ENCODE measurements at places on chromosomes 11 and 22.
A peak's percentile ranks its signal among the peaks of the same experiment; 100 is the strongest.

GRCh38 chr11:95999711-96000406, 76.0 kb upstream of the MTMR2 start:
- no peak for DNase-seq

GRCh38 chr11:67044496-67044895, 12.2 kb upstream of the RHOD start:
- DNase-seq: no peak

GRCh38 chr11:6612213-6613041, at the start of gene TAF10:
TAF10 (minus strand) TSS chr11:6612216; CDS start chr11:6612189, 27 bp downstream.
- peak; percentile 94 for DNase-seq

GRCh38 chr11:107203656-107204055, 185.4 kb upstream of the GUCY1A2 start:
- DNase-seq: no peak

DNA sequence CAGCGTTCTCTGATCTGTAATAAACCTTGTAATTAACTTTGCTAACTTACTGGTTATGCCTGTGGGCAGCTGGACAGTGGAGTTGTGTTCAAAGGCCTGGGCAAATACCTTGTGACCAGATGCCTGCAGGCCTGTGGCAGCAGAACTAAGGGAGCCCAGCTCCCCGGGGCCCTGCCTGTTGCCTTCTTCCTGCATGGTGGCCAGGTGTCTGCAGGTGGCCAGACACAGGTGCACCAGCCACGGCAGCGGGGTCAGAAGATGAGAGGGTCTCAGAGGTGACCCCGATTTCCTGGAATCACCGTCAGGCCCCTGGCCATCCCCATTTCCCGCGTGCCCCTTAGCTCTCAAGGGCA, 127.2 kb downstream of the OSBP2 start:
- no peak for DNase-seq

DNA sequence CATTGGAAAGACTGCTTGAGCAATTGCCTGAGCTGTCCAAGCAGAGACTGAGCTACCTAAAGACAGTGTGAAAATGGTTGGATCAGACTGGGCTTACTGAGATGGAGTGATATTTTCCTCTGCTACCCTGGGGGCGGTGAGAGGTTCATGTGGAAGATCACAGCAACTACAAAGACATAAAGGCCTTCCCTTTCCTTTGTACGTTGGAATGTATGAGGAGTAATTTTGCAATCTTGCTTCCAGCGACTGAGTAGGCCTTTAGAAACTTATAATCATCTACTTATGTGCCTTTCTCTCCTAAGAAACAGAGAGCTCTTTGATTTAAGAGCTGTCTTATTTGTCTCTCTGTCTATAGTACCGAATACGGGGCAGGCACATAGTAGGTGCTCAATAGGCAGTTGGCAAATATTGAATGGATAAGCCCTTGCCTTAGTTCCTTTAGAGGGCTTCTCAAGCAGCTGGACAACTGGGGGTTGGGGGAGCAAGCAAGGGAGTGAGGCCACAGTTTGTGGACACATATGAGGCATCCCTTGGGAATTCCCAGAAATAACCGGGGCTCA, 2.4 kb upstream of the HEPACAM start:
- no peak for DNase-seq

DNA sequence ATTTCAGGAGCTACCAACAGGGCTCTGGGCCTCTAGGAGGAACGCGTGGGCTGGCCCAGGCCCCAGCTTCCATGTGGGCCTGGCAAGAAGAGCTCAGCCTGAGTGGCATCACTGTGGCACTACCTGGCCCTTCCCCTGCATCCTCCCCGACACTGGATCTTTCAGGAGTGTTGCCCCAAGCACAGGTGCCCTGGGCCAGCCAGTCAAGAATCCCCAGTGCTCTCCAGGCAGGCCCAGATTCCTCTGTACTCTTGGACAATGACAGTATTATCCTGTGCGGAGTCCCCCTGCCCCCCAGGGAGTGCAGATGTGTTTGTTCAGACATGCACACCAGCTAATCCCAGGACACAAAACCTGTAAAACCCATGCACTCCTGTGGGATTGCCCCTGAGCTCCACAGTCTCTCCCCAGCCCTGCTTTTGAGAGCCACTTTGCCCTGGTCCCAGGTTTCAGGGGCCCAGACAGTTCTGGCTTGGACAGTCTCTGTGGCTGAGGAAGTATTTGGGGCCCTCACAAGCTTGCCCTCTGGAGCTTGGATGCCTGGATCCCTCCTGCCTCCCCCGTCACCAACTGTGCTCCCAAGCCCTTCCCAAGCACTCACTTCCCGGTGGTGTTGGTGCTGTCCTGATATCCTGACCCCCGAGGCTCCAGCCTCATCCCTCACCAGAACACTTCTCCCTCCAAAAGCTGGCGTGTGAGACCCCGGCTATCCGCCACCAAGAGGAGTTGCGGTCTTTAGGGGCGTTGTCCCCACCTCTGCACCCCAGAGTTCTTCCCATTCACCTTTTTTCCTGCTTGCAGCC, 39.9 kb downstream of the KCNC1 start:
- no peak for DNase-seq

DNA sequence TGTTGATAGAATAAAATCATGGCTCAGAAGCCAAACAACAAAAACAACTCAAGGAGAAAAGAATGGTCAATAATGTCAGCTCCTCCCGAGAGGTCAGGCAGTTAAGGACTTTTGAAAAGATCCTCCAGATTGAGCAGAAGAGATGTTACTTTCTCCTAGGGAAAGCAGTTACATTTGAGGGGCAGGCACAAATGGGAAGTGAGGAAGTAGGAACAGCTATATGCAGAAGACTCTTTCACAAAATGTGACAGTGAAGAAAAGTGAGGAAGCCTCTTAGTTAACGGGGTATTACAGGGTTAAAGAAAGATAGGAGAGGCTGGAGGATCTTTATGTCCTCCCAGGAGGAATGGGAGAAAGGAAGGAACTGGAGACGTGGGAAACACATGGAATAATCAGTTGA, 3.4 kb downstream of the DCHS1 start:
- no peak for DNase-seq

- DNase-seq: no peak
Observed at GRCh38 chr11:75745807-75746206, 22.8 kb upstream of the DGAT2 start.

GRCh38 chr11:14529951-14530350, 9.8 kb upstream of the PSMA1 start:
- DNase-seq: no peak

- no peak for DNase-seq
Observed at GRCh38 chr22:36702842-36703215, 723 bp downstream of the CACNG2 start.

- DNase-seq: no peak
Observed at GRCh38 chr11:73017024-73017751, 124.9 kb downstream of the FCHSD2 start.

GRCh38 chr11:100353083-100353482, 334.0 kb upstream of the ARHGAP42 start:
- no peak for DNase-seq

- no peak for DNase-seq
Observed at GRCh38 chr22:48433647-48434046, 1394.0 kb downstream of the BRD1 start.

DNA sequence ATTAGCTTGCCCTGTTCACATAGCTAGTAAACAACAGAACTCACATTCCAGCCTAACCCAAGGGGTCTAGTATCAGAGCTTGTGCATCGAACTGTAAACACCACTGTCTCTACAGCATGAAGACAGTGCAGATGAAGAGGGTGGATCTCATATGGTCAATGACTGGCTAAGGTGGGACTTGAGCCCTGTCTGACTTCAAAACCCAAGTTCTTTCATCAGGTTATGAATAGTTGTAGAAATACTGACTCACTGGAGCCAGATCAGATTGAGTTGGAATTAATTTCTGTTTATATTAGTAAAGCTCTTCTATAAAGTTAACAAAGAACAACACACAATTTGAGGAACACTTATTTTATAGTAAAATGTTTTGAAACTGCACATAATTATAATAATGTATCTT, 161.7 kb upstream of the ARHGAP20 start:
- no peak for DNase-seq

GRCh38 chr11:100419518-100419917, 267.6 kb upstream of the ARHGAP42 start:
- DNase-seq: no peak

DNA sequence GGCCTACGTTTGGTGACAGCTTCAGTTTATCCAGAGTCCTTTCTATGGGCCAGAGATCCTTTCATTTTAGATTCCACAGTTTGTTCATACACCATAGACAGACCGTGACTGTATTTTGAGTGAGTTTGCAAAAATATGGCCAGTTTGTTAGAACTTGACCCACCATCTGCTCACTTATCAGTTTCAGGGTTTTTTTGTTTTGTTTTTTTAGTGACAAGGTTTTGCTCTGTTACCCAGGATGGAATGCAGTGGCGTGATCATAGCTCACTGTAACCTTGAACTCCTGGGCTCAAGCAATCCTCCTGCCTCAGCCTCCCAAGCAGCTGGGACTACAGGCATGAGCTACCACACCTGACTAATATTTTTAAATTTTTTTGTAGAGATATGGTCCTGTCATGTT, 9.1 kb upstream of the CKAP5 start:
- DNase-seq: no peak

DNA sequence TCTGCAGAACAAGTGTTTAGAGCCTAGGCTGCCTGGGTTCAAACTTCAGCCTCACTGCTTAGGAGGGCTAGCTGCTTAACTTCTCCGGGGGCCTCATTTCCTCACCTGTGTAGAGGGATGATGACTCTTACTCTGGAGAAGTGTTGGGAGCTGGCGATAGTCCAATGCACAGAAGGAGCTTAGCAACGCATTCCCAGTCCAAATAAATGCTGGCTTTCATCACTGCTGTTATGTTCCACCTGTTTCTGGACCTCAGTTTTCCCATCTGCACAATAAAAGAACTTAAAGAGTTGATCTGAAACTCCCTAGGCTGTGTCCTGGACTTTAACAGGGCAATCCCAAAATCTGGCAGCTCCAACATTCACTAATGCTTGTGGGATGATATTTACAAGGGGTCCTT, 337.8 kb downstream of the MIAT start:
- DNase-seq: no peak

DNA sequence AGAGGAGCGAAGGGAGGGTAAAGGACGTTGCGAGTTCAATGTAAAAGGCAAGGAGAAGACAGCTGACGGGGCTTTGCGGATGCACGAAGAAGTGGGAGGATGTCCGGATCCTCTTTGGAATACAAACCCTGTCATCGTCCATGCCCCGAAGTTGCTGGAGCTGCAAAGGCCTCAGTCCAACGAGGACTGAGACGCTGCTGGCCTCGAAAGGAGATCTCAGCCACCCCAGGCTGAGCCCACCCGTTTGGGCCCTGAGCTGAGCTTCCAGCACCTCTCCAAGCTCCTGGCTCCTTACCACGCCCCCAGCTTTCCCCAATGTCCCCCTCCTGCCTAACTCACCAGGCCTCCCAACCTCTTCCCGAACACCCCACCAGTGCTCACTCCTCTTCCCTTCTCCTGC, 46.1 kb upstream of the PHF21B start:
- DNase-seq: no peak

- DNase-seq: peak; percentile 27
Observed at GRCh38 chr11:69123593-69124545, 31.9 kb upstream of the SMIM38 start.

DNA sequence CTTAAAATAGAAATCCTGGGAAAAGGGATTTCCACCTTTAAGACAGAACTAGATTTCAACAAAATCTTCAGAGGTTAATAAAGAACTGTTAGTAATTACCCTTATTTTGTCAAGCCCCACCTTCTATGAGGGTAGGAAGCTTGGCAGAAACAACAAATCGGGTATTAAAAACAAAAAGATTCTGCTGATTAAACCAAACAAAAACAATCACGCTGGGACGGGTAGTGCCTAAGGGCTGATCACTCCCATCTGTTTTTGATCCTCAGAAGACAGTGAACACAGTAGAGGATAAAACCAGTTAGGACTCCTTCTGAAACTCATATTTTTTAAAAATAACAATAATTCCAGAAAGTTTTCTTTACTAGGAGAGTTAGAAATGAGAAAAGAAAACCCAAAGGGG, 441.3 kb upstream of the API5 start:
- DNase-seq: no peak

DNA sequence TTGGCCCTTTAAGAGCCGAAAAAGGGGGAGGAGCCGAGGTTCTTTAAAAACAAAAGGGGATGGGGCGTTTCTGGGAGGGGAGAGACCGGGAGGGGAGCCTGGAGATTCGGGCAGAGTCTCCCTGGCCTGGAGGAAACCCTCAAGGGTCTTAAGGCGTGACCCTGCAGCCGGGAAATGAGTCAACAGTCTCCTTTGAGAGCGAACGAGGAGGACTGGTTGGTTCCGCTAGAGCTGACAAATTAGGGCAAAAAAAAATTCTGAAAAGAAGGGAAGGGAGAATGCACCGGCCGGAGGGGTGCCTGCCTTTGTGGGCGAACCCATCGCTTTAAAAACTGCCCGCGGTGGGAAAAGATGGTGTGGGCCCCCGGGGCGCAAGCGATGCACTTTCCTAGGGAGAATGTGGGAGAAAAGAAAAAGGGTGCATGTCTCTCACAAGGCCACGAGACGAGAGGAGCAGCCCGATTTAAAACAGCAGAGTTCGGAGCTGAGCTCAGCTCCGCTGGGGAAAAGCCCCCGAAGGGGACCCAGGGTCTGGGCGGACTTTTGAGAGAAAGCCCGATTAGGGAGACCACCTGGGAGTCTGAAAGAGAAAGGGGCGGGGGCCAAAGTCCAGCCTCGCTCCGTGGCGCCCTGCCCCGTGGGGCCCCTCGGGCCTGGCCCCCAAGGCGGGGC, 874 bp downstream of the ZFTA start:
- peak; percentile 28 for DNase-seq

- no peak for DNase-seq
Observed at GRCh38 chr11:65274735-65275682, 13.2 kb downstream of the POLA2 start.

DNA sequence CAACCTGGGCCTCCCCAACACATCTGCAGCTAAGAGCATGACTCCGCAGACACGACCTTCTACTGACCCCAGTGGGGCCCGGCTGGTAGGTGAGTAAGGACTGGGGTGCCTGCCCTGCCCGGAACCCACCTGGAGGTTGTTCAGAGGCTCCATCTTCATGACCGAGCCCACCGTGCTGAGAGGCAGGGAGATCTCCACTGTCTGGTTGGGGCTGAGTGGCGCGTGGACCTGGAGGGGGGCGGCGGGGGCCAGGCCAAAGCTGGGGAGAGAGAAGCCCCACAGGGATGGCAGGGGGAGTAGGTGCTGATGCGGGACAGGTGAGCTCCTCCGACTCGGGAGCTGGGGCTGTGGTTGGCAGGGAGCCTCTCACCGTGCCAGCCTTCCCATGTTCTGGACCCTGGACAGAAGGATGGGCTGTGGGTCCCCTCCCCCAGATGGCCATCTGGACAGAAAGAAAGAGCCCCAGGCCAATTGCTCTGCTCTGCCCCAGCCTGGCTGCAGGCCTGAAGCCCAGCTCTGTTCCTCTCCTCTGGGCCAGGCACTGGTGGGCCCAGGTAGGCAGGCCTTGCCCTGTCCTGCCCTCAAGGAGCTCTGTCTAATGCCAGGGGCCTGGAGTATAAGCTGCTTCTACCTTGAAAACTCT, 16.3 kb upstream of the RASL10A start:
- no peak for DNase-seq

Data from stimulated activated CD4-positive, alpha-beta T cell treated with anti-CD3 and anti-CD28 coated beads, Interleukin-12 subunit alpha, Interleukin-12 subunit beta, amount 100 ng/mL, for 4 hours (primary cell).